ENCODE measurements at places on chromosomes 3 and 15.

- DNase-seq = no peak
Measured at GRCh38 chr15:80494351-80494751, 90.2 kb downstream of the ARNT2 start.

DNA sequence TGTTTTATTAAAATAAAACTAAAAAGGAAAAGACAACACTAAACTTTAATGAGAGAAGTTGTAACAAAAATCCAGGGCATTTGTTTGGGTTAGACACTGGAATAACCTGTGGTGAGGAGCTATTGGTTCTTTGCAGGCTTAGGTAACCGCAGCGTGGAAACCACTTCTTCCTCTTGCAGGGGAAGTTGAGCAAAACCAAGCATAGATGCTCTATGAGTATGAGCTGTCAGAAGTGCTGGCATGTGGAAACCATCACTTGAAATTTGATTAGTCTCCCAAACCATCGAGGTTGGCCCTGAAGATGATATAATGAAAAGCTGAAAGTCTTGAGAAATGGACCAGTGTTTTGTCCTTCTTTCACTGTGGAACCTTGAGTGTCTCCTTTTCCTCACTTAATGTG, 127.1 kb upstream of the RBMS3 start:
- no peak for DNase-seq

DNA sequence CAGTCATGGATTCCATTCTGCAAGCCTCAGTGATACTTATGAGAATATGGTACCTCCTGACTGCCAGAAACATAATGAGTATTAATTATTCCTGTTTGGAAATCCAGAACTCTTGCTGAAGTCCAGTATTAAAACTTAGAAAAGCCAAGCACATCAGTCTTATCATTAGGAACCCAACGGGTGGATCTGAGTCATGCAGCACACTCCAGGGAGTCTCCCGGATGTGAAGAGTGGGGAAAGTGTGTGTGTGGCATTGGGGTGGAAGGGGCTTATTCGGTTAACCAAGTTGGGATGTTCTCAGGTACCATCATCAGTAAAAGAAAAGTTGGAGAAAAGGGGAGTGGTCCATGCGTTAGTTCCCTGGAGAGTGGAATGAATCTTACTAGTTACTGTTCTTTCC, 181.1 kb downstream of the PLCL2 start:
- peak; percentile 30 for DNase-seq

DNA sequence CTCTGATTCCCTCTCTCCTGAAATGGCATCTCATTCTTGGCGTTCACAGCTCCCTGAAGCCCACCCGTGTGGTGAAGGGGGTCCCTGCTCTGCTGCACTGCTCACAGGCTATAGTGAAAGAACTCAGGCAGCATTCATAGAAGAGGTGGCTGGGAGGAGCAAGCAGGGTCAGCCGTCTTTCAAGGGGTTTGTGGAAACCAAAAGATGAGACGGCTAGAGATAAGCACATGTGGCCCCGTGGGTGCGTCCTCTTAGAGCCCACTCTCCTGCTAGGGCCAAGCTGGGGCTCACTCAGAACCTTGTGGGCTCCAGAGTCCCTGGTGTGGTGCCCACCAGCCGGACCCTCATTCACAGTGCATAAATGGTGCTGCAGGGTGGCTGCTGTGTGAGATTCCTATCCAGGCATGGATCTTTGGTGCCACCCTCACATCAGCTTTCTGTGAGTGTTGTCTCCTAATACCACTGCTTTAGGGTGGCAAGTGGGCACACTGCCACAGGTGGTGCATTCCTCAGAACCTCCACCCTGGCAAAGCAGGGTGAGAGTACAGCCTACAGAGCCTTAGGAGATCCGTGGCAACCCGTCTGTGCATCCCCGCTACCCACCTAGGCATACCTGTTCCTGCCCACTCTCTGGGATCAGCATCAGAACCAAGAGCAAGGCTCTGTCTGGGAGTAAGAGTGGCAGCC, 11.2 kb upstream of the SEMA4B start:
- DNase-seq = no peak

GRCh38 chr3:167120828-167121227, 259.3 kb downstream of the ZBBX start:
- DNase-seq = no peak

- DNase-seq = no peak
Measured at GRCh38 chr15:82306791-82307713, 42.2 kb downstream of the GOLGA6L10 start.

- DNase-seq = no peak
Measured at GRCh38 chr15:58062175-58062574, 3.3 kb downstream of the ALDH1A2 start.

GRCh38 chr15:66935688-66936087, 129.7 kb upstream of the SMAD3 start:
- DNase-seq = no peak

- DNase-seq = peak; percentile 77
Measured at GRCh38 chr3:122415762-122416654, at the start of gene WDR5B. TSS of gene WDR5B (minus strand) at chr3:122416062. CDS start at chr3:122415528, 534 bp downstream.

DNA sequence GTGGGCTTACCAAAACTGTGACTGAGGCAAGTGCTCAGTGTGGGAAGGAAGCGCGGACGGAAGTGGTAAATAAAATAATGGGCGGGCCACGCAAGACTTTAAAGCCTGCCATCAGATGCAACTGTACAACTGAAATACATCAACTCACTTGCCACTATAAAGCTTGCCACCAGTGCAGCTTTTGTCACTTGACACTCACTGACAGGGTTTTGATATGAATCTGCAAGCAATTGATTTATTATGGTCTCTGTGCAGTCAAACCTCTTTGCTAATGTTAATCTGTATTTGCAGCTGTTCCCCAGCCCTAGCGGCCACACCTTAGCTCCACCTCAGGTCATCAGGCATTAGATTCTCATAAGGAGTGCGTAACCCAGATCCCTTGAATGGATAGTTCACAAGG, 2.3 kb upstream of the GFM1 start:
- no peak for DNase-seq

DNA sequence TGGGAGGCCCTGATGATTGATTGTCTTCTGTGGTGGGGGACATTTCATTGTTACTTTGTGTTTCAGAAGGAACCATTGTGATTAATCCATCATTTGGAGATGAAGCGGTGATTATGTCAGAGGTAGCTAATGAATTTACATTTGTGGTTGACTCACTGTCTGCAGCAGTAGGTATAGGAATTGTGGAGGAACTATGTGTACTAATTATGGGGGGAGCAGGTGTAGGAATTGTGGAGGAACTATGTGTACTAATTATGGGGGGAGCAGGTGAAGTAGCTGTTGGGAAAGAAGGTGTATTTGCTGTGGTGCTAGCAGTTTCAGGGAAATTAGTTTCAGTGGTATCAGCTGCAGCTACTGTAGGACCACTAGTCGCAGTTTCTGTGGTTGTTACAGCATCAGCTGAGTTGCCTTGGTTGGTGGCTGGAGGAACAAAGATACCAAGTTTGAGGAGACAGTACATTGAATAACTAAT, 6.9 kb downstream of the MUC13 start:
- DNase-seq = no peak

DNA sequence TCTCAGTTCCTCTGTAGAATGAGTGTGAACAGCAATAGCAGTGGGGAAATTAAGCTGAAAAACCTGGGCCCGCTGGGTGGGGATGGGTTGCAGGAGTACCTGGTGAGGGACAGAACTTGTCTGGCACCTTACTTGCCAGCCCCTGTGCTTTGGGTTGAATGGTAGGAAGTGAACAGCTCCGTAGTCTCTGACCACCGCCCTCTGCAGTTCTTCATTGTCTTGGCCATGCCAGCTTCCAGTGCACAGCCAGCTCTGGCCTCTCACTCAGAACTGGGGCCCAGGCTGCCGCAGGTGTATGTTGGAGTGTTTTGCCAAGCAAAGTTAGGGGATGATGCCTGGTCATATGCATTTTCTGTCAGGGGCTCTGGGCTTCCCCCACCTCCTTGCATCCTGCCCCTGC, 14.0 kb upstream of the CHST14 start:
- DNase-seq = no peak

- DNase-seq = no peak
Measured at GRCh38 chr3:108462899-108463298, 47.5 kb downstream of the MYH15 start.

DNA sequence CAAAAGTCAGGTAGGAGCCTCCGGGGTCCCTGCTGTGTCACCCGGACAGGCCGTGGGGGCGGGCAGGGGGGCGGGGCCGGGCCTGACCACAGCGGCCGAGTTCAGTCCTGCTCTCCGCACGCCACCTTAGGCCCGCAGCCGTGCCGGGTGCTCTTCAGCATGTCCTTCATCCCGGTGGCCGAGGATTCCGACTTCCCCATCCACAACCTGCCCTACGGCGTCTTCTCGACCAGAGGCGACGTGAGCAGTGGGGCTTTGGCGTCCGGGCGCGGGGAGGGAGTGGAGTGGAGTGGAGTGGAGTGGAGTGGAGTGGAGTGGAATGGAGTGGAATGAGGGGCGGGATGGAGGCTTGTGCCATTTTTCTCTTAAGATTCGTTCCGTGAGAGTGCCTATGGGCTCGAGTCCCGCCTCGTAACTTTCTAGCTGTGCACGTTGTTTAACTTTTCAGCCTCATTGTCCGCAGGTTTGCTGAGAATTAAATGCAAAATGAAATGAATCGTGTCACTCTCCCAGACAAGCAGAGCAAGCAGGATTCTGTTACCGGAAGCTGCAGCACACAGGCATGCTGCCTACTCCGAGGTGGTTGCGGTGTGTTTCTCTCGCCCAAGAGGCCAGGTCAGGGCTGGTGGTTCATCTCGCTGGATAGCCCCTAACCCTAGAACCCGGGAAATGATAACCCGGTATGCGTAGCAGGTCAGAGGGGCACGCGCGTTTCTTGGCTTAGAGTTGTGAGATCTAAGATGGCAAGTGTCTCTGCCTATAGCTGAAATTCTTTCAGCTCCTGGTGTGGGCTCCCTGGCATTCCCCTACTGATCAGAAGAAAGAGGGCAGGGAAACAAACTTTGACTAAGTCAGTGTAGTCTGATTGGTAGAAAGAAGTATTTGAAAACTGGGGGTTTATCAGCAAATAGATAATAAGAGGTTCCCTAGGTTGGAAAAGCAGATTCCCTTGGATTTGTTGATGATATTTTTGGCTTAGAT, at the start of gene FAH:
Gene FAH (plus strand): TSS at position 104 of the 981 bp plus-strand sequence. CDS start 56 bp downstream, at position 160.
- DNase-seq = peak; percentile 39

- DNase-seq = peak; percentile 60
Measured at GRCh38 chr3:10950476-10951294, 41.9 kb upstream of the SLC6A1 start.

- no peak for DNase-seq
Measured at GRCh38 chr15:88089024-88089620, 167.4 kb downstream of the NTRK3 start.

- DNase-seq = no peak
Measured at GRCh38 chr3:10515396-10515795, 10.0 kb upstream of the ATP2B2 start.

DNA sequence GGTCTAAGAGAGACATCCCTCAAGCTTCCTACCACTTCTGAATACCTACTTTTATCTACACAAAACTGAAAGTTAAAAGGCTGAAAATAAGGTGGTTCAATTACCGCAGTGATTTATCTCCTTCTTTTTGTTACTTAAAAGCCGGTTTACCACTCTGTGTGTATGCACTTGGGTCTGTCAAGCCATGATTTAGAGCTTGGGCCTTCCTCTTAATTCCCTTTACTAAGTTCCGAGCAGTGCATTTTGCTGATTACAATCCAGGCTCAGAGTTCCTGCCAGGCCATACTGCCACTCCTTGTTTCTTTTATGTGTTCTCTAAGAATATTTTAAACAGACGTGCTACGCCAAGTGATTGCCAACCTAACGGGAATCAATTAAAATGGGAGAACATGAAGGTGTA, 16.5 kb downstream of the KCTD6 start:
- no peak for DNase-seq

GRCh38 chr3:71107926-71108325, 475.6 kb downstream of the FOXP1 start:
- no peak for DNase-seq

- DNase-seq = no peak
Measured at GRCh38 chr3:177251755-177252154, 54.5 kb upstream of the TBL1XR1 start.

GRCh38 chr3:38587548-38588131, 61.8 kb downstream of the SCN5A start:
- DNase-seq = no peak

DNA sequence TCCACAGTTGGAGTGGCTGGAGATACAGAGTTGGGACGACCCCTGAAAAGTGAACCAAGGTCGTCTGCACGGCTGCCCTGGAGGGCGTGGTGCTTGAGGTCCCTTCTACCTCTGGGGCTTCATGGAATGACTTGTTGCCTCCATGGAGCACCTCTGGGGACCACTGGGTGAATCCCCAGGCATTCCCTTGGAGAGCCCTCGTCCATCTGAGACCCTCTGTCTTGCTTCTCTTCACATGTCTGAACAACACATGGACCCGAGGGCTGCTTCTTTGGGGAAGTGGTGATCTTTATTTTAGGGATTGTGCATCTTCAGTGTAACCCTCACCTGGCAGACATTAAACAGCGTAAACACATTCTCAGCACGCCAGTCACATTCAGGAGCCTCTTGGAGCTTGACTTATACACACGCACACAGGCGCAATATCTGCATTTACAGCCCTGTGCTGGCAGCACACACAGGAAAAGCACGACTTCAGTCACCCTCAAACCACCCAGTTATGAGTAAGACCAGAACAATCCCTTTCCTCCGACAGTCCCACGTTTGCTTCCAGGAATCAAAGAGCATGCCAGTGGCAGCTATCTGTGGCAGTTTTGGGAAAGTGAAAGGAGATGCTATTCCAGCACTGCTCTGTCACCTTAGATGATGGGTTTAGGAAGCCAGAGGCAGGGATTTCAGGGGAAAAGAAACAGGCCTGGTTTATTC, 12.6 kb downstream of the FAM107A start:
- peak; percentile 63 for DNase-seq

DNA sequence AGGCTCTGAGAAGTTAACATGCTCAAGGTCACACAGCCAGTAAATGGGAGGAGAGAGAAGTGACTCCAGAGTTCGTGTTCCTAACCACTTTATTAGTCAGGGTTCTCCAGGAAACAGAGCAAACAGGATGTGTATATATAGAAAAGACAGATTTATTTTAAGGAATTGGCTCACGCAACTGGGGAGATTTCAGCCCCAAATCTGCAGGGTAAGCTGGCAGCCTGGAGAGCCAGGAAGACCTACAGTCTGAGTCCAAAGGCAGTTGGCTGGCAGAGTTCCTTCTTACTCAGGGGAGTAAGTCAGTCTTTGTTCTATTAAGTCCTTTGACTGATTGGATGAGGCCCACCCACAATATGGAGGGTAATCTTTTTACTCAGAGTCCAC, 118.2 kb upstream of the PROK2 start:
- DNase-seq = no peak

DNA sequence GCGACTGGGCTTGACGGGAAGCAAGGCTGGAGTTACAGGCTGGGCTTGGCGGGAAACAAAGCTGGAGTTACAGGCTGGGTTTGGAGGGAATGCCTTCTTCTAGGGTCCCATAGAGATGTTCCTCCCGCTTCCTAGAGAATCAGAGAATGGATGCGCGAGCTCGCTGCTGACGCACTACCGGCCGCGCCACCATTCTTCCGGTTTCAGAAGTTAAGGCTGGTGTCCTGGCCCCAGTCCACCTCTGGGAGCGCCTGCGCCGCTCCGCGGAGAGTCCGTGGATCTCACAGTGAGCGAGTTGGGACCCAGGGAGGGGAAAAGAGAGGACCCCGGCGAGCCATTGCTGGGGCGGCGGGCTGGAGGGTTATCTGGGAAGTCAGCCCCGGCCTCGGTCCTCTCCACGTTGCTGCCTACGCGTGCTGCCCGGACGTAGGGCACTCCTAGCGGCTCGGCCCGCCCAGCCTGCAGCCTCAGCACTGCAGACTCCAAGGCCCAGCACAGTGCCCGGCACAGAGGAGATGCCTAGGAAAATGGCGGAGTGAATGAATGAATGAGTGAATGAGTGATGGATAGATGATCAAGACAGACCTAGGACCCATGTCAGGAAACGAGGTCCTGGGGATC, at the start of gene ZNF502:
Gene ZNF502 (plus strand): TSS at position 206 of the 621 bp plus-strand sequence. CDS start 7,602 bp downstream, outside the sequence.
- peak; percentile 49 for DNase-seq
